ENCODE measurements at places on chromosomes 16 and 17.

DNA sequence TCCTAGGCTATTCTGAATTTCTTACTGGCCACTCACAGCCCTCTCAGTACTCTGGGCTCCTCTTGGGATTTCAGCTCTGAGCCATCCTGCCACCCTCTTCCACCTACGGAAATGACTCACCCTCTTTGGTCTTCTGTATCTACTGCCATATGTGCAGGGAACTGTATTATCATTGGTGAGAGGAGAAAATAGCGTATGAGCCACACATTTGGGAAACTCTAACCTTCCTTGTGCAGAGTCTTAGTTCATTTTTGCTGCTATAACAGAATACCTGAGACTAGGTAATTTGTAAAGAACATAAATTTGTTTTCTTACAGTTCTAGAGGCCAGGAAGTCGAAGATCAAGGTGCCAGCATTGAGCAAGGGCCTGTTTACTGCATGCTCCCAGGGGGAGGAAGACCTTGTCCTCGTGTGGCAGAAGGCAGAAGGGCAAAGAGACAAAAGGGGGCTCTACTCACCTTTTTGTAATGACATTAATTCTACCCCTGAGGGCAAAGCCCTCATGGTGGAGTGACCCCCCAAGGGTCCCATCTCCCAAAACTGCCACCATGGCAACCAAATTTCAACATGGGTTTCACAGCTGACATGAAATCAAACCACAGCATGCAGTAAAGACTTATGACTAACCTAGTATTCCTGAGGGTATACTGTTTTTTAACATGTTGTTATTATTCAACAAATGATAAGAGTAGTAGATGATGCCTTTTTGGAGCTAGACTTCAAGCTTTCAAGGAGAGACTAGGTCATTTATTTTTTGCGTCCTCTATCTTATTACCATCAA lies 191.8 kb downstream of the PRKCA start:
- DNase-seq = no peak

- DNase-seq = no peak
Measured at GRCh38 chr17:78361225-78361701, 1.4 kb upstream of the SOCS3 start.

DNA sequence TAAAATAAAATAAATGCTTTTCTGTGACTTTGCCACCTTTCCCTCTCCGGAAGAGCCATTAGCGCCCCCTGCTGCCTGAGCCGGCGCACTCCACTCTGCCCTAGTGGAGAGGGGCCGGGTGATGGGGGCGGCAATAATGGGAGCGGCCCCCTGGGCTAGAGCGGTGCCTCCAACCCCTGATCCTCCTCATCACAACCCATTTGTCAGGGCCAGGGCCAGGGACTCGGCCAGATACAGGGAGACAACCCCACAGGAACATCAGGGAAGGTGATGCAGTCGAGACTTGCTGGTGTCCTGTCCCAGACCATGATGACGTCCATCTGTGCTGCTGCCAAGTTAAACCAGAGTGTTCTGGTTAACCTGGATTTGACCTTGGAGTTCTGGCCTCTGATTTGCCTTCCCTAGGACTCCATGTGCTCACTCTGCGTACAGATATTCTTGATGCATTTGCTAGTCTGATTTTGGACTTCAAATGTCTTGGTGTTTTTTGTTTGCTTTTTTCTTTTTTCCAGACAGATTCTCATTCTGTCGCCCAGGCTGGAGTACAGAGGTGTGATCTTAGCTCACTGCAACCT lies 46.1 kb upstream of the BPTF start:
- DNase-seq = peak; percentile 41

DNA sequence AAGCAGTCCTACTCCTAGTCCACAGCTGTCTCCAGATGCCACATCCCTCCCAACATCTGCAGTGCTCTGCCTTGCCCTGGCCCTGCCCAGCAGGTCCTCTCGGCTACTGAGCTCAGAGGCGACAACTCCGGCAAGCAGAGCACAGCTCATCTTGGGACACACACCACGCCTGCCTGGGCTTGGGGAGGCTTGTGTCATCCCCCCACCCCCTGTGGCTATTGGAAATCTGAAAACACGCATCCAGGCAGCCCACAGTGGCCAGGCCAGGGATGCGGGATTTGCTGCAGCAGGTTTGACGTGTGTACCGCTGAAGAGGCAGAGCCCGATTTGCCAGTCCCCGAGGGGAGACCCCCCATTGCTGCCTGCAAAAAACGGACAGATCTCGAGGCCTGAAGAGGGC lies 25.4 kb downstream of the MXRA7 start:
- no peak for DNase-seq

- no peak for DNase-seq
Measured at GRCh38 chr16:89815639-89816348, 653 bp downstream of the FANCA start.

DNA sequence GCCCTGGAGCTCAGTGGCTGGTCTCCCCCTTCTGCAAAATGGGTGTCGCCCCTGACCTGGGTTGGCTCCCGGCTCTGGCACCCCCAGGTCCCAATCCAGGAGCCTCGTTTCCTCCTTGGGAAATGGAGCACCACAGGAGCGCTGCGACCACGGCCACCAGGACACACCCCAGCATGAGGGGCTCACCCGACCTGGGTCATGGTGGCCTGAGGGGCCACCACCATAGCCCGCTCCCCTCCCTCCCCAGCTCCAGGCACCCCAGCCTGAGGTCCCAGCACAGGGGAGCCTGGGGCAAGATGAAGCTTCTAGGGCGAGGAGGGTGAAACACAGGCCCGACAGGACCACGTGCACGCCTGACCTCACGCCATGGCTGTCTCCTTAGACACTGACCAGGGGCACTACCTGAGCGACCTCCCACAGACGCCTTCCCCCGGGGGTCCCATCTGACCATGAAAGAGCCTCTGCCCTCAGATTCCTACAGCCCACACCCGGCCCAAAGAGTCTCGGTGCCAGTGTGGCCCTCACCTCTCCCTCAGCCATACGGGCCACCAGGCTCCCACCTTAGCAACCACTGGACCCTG lies 11.8 kb downstream of the BCAR1 start:
- DNase-seq = no peak

GRCh38 chr17:6498901-6499540 lies 54.8 kb downstream of the PIMREG start:
- DNase-seq = no peak

DNA sequence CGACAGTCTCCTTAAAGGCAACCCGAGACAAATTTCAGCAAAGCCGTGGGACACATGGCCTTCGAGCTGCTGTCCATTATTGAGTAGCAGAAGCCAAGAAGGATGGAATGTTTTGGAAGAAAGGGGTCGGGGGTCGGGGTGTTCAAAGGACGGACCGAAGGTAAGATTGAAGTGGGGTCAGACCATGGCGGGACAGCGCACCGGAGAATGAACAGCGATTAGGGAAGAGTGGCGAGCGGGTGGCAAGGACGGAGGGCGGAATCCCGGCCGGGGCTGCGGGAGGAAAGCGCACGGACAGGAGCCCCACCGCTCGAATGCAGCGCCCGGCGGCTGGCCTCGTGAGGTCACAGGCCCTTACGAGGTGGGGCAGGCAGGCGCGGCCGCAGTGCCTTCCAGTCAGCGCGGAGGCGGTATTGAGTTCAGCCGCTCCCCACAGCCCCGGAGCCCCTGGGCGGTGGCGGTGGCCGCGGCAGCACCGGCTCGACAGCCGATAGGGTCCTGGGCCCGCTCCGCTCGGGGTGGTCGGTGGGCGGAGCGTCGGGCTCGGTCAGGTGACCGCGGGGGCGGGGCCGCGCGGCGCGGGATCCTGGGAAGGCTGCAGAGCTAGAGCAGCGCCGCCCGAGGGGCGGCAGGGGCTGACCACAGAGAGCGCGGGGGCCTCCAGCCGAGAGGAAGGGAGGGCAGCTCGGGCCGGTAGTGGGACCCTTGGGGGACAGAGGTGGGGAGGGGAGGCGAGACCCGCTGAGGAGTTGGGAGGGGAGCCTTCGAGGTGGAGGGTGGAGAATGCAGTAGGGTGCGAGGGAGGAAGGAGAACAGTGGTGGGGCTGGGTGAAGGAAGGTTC lies at the start of gene EFCAB13:
Gene EFCAB13 (plus strand): TSS at position 574 of the 842 bp plus-strand sequence. CDS start 4,399 bp downstream, outside the sequence.
- DNase-seq = peak; percentile 87

GRCh38 chr17:45302649-45303173 lies 14.1 kb downstream of the MAP3K14 start:
- DNase-seq = peak; percentile 80

- DNase-seq = no peak
Measured at GRCh38 chr16:9787717-9788116, 394.5 kb downstream of the GRIN2A start.

GRCh38 chr16:77613095-77613494 lies 109.2 kb upstream of the NUDT7 start:
- no peak for DNase-seq

DNA sequence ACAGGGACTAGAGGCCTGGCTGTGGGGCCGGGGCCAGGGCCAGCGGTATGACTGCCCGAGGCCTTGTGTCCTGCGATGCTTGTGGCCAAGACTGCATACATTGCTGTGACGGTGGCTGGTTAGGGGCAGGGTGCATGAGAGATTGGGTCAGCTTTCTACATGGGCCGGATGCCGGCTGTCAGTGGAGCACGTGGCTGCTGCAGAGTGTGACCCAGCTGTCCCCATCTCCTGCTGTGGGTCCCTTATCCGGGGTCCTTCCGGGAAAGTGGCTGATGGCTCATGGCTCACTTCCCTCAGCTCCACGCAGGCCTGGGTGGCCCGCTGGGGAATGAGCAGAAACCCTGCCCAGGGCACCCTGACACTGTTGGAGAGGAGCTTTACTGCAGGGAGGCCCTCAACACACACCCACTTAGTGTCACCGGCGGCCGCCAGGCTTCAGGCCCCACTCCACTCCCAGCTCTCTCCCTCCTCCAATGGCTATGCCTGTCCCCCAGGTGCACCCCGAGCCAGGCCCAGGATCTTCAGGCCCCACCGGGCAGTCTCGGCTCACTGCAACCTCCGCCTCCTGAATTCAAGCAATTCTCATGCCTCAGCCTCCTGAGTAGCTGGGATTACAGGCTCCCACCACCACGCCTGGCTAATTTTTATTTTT lies 808 bp upstream of the RGS11 start:
- DNase-seq = no peak

DNA sequence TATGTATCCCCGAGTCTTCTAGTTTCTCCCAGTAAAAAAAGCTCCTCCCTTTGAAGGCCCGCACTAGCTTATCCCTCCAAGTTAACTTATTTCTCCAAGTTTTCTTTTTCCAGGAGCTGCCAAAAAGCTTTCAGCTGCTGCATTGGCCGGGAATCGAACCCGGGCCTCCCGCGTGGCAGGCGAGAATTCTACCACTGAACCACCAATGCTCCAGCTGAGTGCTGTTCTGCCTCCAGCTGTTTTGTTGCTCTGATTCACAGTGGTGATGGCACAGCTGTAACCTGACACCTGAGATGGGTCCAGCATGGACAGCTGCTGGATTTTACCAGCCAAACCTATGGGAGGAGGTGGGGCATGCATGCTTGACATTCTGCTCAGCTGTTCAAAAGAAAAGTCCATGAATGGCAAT lies 22.1 kb downstream of the VAC14 start:
- no peak for DNase-seq

GRCh38 chr17:50689251-50689650 lies 18.5 kb downstream of the ANKRD40 start:
- DNase-seq = no peak

DNA sequence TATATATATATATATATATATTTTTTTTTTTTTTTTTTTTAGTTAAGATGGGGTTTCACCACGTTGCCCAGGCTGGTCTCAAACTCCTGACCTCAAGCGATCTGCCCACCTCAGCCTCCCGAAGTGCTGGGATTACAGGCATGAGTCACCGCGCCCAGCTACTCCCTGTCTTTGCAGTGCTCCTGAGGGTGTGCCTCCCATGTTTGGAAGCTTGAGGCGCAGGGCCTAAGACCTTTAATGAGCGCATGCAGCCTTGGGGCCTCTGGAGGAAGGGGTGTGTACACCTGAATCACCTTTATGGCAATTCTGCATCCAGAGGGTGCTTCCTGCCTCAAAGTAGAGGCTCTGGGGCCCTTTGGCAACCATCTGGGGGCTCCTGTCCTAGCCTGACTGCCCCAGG lies 219.4 kb upstream of the CIBAR2 start:
- DNase-seq = no peak

DNA sequence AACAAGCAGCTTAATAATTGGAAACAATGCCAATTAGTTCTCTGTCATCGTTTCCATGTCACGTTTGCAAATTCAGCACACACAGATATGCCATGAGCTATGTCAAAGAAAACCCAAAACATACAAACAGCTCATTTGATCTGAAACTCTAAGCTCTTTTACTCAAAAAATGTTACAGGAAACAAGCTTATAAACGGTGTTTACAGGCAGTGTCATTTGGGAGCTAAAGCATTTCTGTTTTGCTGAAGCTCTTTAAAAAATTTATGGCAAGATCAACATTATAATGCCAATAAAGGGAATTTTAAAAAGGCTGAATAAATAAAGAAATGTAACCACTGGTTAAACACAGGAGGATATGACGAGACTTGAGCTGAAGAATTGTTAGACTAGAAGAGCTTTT lies 94.0 kb upstream of the HS3ST2 start:
- DNase-seq = no peak

- DNase-seq = no peak
Measured at GRCh38 chr17:81398176-81398831, 3.0 kb downstream of the BAHCC1 start.

DNA sequence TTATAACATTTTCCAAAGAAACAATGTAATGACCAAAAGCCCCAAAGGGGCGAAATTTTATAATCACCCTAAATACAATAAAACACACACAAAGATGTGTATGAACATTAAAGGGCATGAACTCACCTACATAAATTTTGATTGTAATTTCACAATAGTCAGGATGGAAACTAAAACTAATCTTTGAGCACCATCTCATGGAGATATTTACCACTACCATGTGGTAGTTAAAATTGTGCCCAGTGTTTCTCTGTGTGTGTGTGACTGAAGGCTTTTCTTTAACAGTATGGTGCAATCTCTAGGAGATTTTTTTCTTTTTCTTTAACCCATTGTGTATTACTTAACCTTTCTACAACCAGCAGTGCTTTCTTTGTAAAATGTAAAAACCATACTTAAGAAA lies 19.7 kb upstream of the MEIOC start:
- DNase-seq = no peak

DNA sequence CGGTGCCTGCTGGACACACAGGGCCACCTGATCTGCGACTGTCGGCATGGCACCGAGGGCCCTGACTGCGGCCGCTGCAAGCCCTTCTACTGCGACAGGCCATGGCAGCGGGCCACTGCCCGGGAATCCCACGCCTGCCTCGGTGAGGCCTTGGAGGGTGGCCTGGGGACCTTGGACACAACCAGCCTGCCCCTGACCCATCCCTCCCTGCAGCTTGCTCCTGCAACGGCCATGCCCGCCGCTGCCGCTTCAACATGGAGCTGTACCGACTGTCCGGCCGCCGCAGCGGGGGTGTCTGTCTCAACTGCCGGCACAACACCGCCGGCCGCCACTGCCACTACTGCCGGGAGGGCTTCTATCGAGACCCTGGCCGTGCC lies 1.4 kb downstream of the NTN3 start:
- DNase-seq = no peak

DNA sequence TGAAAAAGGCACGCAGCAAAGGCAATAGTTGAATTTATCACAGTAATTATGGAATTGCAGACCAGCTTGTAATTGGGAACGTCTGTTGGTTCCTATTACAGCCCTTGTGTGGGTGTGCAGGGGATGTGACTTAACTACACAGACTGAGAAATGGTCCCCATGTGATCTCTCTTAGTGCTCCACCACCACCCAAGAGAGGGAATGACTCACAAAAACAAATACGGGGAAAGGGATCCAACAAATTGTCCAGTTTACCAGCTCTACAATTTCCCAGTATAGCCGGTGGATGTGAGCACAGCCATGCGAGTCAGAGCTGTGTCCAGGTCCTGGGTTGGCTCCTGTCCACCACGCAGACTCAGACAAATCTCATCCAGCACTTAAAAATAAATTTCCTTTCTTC lies 337.9 kb downstream of the GRIN2A start:
- no peak for DNase-seq

- DNase-seq = no peak
Measured at GRCh38 chr16:53771655-53772497, 67.9 kb downstream of the FTO start.

Measured in activated CD8-positive, alpha-beta memory T cell treated with anti-CD3 and anti-CD28 coated beads, Interleukin-2, amount 10 ng/mL, durations not matched to agents 7 days and 5 days (primary cell).